Activated T-cell treated with anti-CD3 and anti-CD28 coated beads, Interleukin-2, amount 50 U/mL, for 1 hour (primary cell): ENCODE measurements at places on chromosomes 6 and 20.

- DNase-seq: no peak
These were observed 150.0 kb downstream of the BTBD3 start for GRCh38 chr20:12067686-12068085.

- DNase-seq: no peak
These were observed 983.5 kb upstream of the FLRT3 start for GRCh38 chr20:15320941-15321340.

DNA sequence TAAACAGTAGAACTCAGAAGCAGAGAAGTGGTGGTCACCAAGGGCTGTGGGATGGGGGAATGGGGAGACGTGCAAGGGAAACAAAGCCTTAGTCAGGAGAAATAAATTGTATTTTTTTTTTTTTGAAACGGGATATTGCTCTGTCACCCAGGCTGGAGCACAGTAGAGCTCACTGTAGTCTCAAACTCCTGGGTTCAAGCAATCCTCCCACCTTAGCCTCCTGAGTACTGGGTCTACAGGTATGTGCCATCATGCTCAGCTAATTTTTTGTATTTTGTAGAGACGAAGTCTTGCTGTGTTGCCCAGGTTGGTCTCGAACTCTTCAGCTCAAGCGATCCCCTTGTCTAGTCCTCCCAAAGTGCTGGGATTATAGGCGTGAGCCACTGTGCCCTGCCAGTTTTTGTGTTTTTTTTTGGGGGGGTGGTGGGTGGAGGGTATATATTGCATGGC, 3.4 kb downstream of the HSPA1B start:
- DNase-seq: no peak

GRCh38 chr6:39821046-39821740, 29.0 kb downstream of the DAAM2 start:
- DNase-seq: no peak

DNA sequence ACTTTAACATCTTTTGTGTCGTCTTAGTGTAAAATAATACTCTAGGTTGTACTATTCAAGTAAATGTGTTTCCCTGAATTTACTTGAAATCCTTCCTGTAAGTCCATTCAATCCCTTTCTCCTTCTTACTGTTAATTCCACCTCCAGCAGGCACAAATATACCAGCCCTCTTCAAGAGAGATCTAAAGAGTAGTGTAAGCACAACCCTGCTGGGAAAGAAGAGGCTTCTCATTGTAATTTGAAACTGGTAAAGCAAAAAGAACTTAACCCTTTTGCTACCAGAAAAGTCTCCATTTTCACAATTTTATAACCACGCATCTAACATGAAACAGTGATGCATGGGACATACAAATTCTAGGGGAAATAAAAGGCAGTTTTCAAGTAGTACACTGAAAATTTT, at the start of gene BMP5:
TSS of gene BMP5 (minus strand) at position 191 of the 400 bp plus-strand sequence. CDS start 725 bp downstream, outside the sequence.
- DNase-seq: no peak

DNA sequence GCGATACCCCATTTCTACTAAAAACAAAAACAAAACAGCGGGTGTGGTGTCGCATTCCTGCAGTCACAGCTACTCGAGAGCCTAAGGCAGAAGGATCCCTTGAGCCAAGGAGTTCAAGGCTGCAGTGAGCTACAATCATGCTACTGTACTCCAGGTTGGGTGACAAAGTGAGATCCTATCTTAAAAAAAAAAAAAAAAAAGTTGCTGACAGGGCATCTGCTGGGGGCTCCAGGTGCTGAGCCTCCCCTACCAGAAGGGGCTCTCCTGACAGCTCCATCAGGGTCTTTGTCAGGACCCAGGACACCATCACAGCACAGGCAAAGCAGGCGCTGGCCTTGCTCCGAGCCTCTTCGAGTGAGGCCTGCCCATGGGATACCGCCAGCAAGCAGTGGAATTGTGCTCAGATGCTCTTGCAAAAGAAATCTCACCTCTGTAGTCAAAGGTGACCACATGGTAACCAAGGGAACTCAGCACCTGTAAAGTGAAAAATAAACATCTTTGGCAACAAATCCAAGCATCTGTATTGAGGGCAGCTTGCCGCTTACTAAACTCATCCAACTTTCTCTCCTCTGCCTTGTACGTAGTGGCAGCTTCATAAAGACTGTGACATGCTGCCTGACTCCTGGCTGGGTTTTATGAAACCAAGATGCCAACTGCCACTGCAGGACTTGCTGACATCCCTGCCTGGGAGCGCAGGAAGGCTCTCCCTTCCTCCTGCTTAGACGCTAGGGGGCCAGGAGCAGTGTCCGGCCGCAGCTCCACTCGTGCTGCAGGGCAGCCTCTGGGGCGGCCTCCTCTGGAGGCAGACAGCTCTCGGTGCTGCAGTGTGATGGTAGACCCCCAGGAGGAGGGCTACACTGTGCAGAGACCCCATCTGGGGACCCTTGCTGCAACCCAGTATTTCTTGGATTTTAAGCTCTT, 66.9 kb downstream of the PYGB start:
- no peak for DNase-seq

DNA sequence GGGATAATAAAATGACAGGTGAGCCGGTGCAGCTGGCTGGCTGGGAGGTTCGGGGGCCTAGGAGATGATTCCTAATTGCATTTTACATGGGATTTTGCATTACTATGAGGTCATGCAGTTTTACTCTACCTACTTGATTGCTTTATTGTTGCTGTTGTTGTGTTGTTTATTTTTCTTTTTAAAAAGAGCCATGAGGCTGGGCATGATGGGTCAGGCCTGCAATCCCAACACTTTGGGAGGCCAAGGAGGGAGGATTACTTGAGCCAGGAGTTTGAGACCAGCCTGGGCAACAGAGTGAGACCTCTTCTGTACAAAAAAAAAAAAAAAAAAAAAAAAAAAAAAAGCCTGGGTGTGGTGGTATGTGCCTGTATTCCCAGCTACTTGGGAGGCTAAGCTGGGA, 104.8 kb downstream of the GJA1 start:
- DNase-seq: no peak

- DNase-seq: no peak
These were observed 312.6 kb downstream of the CD83 start for GRCh38 chr6:14430218-14430617.

DNA sequence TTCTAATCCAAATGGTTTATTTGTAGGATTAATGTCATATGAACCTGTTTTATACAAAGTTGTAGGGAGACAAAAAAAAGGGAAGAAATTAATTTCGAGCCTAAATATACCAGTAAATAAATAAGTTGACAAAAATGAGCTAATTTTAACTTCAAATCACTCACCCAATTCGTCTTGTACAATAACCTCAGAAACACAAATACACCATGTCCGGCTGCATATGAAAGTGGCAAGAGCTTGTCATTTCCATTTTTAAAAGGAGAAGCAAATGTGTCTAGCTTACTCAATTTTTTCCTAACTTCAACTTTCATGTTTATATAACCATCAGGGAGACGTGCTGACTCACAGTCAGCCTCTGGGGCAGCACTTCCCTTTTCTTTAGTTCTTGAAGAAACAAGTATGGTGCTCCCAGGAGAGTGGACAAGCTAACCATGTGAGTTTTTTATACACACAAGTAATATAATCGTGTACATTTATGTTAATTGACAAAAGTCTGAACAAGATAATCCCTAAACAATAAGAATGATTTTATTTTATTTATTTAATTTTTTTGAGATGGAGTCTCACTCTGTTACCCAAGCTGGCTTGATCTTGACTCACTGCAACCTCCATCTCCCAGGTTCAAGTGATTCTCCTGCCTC, 55.5 kb upstream of the SGK1 start:
- DNase-seq: no peak

DNA sequence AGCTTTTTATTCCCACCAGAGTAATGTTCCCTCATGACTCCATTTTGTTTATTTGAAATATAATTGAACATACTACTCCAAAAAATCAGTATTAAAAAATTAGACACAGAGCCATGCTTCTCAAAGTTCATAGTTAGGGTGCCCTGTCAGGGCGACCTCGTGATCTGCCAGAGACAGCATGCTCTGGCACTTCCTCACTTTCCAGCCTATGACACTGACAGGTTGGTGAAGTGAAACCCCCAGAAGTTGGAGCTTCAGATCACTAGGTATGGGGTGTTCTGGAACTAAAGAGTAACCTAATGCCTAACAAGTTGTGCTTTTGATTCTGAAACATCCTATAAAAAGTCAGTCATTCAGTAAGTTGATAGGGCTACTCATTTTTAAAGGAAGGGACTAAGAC, 93.0 kb downstream of the TBC1D7 start:
- no peak for DNase-seq

DNA sequence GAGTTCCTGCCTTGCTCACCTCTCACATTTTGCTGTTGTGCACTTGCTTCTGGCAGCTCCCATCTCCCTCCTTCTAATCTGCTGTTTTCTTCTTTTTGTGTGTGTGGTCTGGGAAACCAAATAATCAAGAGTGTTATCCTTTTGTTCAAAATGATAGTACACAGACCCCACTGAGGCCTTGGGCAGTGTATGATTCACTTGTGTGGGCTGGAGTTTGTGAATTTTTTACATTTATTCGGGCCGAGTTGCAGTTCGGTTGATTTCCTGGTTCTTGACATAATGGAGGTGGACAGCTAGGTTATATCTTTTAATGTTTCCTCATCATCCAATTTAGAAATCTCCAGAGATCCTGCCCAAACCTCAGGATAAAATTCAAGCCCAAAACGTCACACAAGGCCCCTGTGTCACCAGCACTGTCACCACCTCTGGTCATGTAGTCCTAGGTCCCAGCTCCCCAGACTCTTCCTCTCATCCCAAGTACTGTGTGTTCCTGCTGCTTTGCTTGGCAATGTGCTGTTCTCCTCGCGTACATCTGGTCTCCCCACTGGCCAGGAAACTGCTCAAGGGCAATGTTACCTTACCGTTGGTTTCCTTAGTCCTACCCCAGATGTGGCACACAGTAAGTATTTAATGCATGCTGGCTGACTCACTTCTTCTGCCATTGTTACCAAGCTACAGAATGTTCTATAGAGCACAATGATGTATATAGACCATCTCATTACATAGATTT, 55.7 kb upstream of the PHACTR2 start:
- DNase-seq: no peak

DNA sequence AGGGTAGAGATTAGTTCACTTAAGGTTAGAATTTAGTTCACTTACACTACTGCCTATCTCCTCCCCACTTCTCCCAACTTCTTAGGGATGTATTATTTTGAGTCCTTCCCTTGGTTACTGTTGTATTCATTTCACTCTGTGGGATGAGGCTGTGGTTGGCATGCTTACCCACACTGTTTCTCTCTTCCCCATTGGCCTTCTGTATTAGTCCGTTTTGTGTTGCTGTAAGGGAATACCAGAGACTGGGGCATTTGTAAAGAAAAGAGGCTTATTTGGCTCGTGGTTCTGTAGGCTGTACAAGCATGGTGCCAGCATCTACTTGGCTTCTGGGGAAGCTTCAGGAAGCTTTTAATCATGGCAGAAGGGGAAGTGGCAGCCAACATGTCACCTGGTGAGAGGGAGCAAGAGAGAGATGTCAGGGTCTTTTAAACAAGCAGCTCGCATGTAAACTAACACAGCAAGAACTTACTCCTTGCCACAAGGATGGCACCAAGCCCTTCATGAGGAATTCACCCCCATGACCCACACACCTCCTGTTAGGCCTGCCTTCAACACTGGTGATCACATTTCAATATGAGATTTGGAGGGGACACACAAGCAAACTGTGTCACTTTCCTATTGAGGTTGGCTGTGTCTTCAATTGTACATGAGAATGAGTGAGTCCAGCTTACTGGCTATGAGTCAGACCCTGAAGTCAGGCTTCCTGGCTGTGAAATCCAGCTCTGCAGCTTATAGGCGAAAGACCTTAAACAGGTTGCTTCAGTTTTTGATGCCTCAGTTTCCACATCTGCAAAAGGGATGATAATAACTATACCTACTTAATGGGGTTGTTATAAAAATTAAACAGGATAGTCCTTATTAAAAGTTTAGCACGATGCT, 53.3 kb downstream of the SYNDIG1 start:
- DNase-seq: no peak

DNA sequence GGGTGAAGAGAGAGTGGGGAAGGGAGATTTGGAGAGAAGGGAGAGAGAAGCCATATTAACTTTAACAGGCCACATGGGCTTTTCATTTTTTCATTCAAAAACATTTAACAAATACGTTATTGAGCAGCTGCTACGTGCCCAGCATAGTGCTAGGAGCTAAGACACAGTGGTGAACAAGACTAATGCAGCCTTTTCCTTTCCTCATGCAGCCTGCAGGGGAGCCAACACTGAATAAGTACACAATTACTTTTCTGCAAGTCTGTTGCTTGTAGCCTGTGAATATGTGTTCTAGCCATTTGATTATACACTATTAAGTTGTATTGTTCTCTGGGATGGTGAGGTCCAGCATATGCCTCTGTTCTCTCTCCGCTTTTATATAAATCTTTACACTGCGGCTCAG, 1.9 kb upstream of the BLOC1S5 start:
- no peak for DNase-seq

DNA sequence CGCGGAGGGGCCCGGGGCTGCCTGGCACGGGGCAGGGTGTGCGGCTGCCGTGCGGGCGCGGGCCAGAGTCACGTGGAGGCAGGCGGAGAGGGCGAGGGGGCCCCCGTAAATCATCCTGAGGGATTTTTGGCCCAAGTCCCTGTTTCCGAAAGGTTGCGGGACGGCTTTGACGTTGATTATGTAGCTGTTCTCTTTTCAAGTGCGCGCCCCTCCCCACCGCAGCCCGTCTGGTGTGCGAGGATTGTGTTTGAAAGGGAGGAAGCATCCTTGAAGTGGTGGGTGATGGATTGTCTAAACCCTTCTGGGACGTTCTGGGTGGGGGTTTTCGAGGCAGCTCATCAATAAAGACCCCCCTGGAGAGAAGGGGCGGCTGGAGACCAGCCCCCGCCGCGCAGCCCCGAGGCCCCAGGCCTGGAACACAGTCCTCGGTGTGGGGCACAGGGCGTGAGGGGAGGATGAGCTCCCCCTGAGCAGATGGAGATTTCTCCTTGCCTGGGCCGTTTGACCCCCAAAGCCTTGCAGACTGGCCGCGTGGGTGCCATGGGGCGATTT, 7.0 kb upstream of the FOXF2 start:
- no peak for DNase-seq

- no peak for DNase-seq
These were observed 7.9 kb upstream of the CNKSR3 start for GRCh38 chr6:154518396-154518795.

DNA sequence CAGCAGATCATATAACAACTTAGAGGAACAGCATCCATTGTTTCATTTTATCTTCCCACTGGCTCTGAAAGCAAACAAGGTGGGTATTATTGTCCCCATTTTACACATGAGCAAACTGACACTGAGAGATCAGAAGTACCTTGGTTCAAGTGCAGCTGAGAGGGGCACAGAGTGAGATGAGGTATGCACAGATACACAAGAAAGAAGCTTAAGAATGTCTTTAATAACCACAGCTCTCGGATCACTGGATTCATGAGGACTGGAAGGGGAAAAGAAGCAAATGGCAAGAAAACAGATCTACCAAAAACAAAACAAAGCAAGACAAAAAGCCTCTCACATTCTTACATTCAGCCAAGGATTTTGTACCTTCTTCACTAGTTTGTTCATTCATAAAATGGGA, 10.6 kb downstream of the SLC2A10 start:
- no peak for DNase-seq

GRCh38 chr6:106363401-106364138, 3.1 kb downstream of the CRYBG1 start:
- DNase-seq: no peak

- DNase-seq: no peak
These were observed 118.2 kb downstream of the RPS12 start for GRCh38 chr6:132932588-132932987.
